Astrocyte (in vitro differentiated cells and primary cell): ENCODE measurements at places on chromosomes 7 and 10. TPM values are rescaled to one million over a fixed set of nuclear protein-coding genes. Genes with fewer than 3 reads are reported as not detected.

WNT8B gene
- not detected in 2 replicates for total RNA-seq

- H3K4me3 ChIP-seq, result no peak overlapping the region
- H3K36me3 ChIP-seq, result no peaks in the 10 kb centered on the region
- H3K27ac ChIP-seq, result no peak overlapping the region
Measured at GRCh38 chr10:95303950-95304349, 13.1 kb upstream of the PDLIM1 start.

GRCh38 chr7:141928845-141929195, 12.6 kb downstream of the OR9A4 start:
- no peaks in the 10 kb centered on the region for H3K27me3 ChIP-seq
- no peak overlapping the region for H3K27ac ChIP-seq
- no peaks in the 10 kb centered on the region for H3K36me3 ChIP-seq
- H3K4me3 ChIP-seq, result no peak overlapping the region

- no peak for DNase-seq
- no peak overlapping the region for H3K27ac ChIP-seq
- H3K27me3 ChIP-seq, result no peaks in the 10 kb centered on the region
Measured at GRCh38 chr10:19888061-19888660, 71.9 kb downstream of the PLXDC2 start.

GRCh38 chr10:10878963-10879362, 138.7 kb upstream of the CELF2 start:
- no peak overlapping the region for H3K4me3 ChIP-seq
- no peak for DNase-seq
- no peak overlapping the region for H3K27ac ChIP-seq
- H3K4me1 ChIP-seq, result no peaks in the 10 kb centered on the region
- H3K36me3 ChIP-seq, result no peaks in the 10 kb centered on the region

- H3K4me1 ChIP-seq, result no peaks in the 10 kb centered on the region
- DNase-seq, result no peak
- no peak overlapping the region for H3K27ac ChIP-seq
- H3K27me3 ChIP-seq, result no peaks in the 10 kb centered on the region
- H3K4me3 ChIP-seq, result no peak overlapping the region
- H3K36me3 ChIP-seq, result no peaks in the 10 kb centered on the region
Measured at GRCh38 chr7:93133005-93133404, 15.2 kb downstream of the SAMD9L start.

- H3K4me1 ChIP-seq, result no peaks in the 10 kb centered on the region
- no peaks in the 10 kb centered on the region for H3K36me3 ChIP-seq
- H3K4me3 ChIP-seq, result no peak overlapping the region
- no peak for DNase-seq
- no peak overlapping the region for H3K27ac ChIP-seq
Measured at GRCh38 chr7:1979591-1980560, 252.9 kb downstream of the MAD1L1 start.

- H3K4me1 ChIP-seq, result peaks cover 19% of the 10 kb centered on the region
- no peak for DNase-seq
- no peaks in the 10 kb centered on the region for H3K36me3 ChIP-seq
- H3K27me3 ChIP-seq, result no peaks in the 10 kb centered on the region
Measured at GRCh38 chr7:93040355-93040754, 77.4 kb downstream of the SAMD9 start.

NUDT13 gene
- total RNA-seq, result 2.2 and 2.4 TPM in 2 replicates

GRCh38 chr10:85544956-85545355, 821.6 kb downstream of the GRID1 start:
- H3K27ac ChIP-seq, result no peak overlapping the region
- H3K36me3 ChIP-seq, result no peaks in the 10 kb centered on the region
- no peaks in the 10 kb centered on the region for H3K4me1 ChIP-seq
- no peak for DNase-seq

DNA sequence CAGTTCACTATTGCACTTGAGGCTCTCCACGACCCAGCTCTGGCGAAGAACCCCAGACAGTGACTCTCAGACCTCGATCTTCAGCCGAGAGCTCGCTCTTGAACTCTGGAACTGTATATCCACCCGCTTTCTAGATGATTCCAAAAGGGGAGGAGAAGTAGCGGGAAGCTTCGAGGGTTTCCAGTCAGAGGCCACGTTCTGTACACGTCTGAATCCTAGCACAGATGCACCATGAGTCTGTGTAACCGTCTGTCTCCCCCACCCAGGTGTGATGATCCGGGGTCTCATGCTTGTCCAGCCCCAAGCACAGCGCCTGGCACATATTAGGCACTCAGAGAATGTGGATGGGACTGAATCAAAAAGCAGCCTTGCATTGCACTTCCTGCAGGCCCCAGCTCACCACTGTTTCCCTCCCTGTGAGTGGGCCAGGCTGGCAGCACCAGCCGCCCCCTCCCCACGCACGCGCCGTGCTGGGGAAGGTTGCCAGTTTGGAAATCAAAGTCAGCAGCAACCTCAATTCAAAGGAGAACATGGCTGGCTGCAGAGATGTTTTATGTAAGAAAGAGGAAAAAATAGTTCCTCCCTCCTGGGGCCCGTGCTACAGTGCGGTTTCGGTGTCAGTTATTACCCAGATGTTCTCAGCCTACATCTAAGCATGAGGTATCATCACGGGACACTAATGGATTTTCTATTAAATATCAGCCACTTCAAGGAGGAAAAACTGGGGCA, 5.7 kb downstream of the GRID2IP start:
- DNase-seq, result no peak
- no peak overlapping the region for H3K4me3 ChIP-seq
- H3K27ac ChIP-seq, result no peak overlapping the region
- H3K4me1 ChIP-seq, result no peaks in the 10 kb centered on the region
- no peaks in the 10 kb centered on the region for H3K36me3 ChIP-seq

- no peaks in the 10 kb centered on the region for H3K4me1 ChIP-seq
- no peak overlapping the region for H3K4me3 ChIP-seq
- H3K27me3 ChIP-seq, result no peaks in the 10 kb centered on the region
- no peak overlapping the region for H3K27ac ChIP-seq
- H3K36me3 ChIP-seq, result no peaks in the 10 kb centered on the region
Measured at GRCh38 chr7:148670374-148670773, 28.3 kb upstream of the CUL1 start.

DNA sequence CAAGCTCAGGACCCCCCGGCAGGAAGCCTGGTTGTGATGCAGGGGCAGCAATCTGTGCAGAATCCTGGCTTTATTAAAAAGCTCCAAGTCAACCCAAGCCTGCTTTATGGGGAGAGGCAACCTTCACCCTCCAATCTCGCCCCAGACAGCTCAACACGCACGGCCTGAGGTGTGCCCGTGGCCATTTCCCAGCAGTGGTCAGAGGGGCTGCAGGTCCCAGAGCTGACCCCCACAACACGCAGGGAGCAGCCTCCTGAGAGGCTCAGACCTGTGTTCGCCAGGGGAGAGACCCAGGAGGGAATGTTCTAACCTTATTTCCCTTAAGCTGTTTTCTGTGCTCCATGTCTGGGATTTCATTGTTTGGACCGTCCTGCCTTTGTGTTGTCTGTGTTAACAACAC, 108.2 kb downstream of the CTBP2 start:
- no peaks in the 10 kb centered on the region for H3K36me3 ChIP-seq
- H3K4me3 ChIP-seq, result no peak overlapping the region
- H3K27ac ChIP-seq, result no peak overlapping the region

GRCh38 chr7:4996696-4997222, 37.8 kb upstream of the MMD2 start:
- DNase-seq, result no peak
- H3K4me3 ChIP-seq, result no peak overlapping the region
- H3K36me3 ChIP-seq, result peaks cover 11% of the 10 kb centered on the region

LMOD2 gene
- not detected in 2 replicates for total RNA-seq

DNA sequence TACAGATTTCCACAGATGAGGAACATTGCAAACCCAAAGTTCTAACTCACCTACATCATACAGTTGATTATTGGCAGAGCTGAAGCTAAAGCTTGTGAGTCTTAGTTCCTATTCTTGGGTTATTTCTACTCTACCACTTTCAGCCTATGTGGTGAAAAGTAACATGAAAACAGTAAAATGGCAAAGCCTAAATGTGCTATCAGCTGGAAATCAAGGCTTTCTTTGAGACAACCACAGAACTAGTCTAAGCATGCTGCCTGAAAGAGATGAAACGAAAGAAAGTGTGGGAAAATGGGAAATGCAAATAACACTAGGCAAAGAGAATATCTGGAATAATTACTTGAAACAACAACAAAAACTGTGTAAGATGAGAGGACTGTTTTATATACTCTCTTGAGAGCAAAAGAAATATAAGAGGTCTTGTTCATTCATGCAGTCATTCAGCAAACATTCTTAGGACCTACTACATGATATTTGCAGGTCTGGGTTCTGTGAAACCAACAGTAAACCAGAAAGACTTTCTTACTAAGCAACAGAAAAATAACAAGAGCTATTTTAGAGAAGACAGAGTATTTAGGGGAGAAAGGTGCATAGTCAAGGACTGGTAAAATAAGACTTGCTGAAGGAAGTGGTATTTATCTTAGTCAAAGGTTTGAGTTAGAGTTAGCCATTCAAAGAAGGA, 437.1 kb downstream of the HTR7 start:
- H3K36me3 ChIP-seq, result no peaks in the 10 kb centered on the region
- no peak overlapping the region for H3K27ac ChIP-seq
- H3K27me3 ChIP-seq, result no peaks in the 10 kb centered on the region
- peaks cover 25% of the 10 kb centered on the region for H3K4me1 ChIP-seq
- no peak for DNase-seq

DNA sequence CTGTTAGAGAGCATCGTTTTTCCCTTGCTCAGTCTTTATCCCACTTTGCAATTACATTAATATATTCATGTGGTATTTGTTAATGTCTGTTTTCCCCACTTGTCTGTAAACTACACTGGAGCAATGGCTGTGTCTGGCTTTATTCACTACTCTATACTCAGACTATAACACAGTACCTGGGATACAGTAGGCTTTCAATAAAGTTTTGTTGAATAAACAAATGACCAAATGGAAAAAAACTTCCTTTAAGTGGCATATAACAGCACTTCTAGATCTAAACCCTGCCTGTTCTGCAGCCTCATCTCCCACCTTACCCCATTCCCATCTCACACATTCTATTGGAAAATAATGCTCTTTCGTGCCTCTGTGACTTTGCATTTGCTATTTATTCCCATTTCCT, 57.3 kb upstream of the SPOCK2 start:
- no peaks in the 10 kb centered on the region for H3K36me3 ChIP-seq
- DNase-seq, result no peak
- H3K27ac ChIP-seq, result no peak overlapping the region
- H3K4me3 ChIP-seq, result no peak overlapping the region
- H3K4me1 ChIP-seq, result no peaks in the 10 kb centered on the region
- H3K27me3 ChIP-seq, result no peaks in the 10 kb centered on the region

- no peak overlapping the region for H3K4me3 ChIP-seq
- no peaks in the 10 kb centered on the region for H3K4me1 ChIP-seq
- no peaks in the 10 kb centered on the region for H3K36me3 ChIP-seq
Measured at GRCh38 chr7:52962402-52963076, 72.9 kb upstream of the POM121L12 start.

DNAAF5 gene
- total RNA-seq, result 24.5 and 25.9 TPM in 2 replicates

DNA sequence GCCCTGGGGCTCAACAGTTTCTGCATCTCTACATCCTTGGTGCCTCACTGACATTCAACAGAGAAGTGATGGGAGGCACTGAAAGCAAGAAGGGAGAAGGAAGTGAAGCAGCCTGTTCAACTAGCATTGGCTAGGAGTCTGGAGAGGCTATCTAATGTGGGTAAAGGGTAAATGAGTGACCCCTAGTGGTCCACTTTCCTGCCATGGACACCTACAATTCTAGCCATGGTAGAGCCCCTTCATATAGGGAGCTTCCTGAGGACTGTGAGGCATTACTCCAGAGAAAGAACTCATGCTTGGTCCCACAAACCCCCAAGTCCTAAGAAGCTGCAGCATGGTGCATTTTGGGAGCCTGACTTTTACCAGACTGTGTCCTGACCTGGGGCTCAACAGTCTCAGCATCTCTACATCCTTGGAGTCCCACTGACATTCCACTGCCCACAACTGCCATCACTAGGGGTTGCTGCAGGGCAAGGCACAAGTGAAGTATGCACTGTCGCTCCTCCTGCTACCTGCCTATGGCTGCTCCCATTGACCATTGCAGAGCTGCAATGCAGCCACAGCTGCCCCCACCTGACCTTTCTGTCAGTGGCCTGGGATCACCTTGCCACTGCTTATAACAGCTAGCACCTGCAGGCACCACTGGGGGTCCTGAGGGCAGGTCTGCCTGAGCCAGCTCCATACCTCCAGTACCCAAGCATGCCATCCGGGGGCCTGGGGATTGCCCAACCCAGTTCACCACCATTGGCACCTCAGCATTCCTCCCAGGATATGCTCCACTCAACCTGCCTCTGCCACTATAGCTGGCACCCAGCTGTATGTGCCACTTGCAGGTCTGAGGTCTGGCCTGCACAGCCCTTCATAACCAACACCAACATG, 44.1 kb upstream of the CDK6 start:
- no peak for DNase-seq
- H3K4me3 ChIP-seq, result no peak overlapping the region
- no peaks in the 10 kb centered on the region for H3K27me3 ChIP-seq
- H3K4me1 ChIP-seq, result peaks cover 8% of the 10 kb centered on the region
- no peaks in the 10 kb centered on the region for H3K36me3 ChIP-seq

DNA sequence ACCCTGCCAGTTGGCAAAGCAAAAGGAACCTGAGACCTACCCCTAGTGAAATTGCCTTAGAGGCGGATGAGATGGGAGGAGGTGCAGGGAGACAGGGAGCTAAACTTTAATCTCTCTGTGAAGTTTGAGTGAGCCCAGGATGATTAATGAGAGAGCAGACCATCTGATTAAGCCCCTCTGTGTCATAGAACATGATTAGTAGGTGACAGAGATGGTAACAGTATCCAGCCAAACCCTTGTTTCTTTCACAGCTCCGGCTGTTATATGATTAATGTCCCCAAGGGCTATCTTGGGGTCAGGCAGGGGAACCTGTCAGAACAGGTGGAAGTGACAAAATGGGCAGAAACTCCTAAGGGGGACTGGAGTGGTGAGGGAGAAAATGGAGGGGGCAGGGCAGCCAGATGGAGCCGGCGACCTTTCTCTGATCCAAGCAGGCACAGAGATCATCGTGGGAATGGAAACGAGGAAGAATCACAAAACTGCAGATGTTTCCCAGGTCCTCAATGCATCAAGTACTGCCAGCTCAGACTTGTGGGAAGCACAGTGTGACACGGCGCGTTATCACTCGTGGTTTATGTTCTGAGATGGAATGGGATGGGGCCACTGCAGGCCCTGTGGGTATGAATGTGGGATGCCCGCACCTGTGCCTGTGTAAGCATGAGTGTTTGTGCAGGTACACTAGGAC, 684.2 kb downstream of the LRMDA start:
- DNase-seq, result peak; percentile 32
- no peaks in the 10 kb centered on the region for H3K27me3 ChIP-seq
- H3K4me1 ChIP-seq, result peaks cover 29% of the 10 kb centered on the region
- H3K4me3 ChIP-seq, result no peak overlapping the region
- H3K36me3 ChIP-seq, result no peaks in the 10 kb centered on the region

DNA sequence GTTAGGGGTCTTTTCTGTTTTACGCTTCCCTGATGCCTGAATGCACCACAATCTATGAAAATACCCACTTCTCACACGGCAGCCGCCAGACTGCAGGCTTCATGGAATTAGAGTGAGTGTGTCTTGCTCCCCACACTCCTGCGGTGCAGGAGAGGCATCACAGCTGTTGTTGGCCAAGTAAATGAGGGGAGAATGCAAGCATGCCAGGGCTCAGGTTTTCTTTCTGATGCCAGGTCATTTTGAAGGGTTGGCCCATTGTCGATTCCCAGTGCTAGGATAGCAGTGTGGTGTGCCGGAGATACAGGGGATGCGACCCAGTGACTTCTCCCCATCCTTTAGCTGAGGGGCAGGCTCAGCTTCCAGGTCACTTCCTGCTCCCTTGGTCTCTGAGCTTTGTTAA, 16.3 kb downstream of the CXCL12 start:
- H3K27me3 ChIP-seq, result no peaks in the 10 kb centered on the region
- H3K36me3 ChIP-seq, result no peaks in the 10 kb centered on the region
- H3K4me3 ChIP-seq, result no peak overlapping the region
- no peak overlapping the region for H3K27ac ChIP-seq
- no peaks in the 10 kb centered on the region for H3K4me1 ChIP-seq
